Mucosa of descending colon (tissue), 3 donors: ENCODE measurements at places on chromosomes 7 and 10. TPM values are rescaled to one million over a fixed set of nuclear protein-coding genes. Genes with fewer than 3 reads are reported as not detected.
A peak's percentile ranks its signal among the peaks of the same experiment; 100 is the strongest.

CACNB2 gene
- total RNA-seq = 13.6 TPM

MBL2 gene
- total RNA-seq = not detected

SP8 gene
- not detected for total RNA-seq

DNA sequence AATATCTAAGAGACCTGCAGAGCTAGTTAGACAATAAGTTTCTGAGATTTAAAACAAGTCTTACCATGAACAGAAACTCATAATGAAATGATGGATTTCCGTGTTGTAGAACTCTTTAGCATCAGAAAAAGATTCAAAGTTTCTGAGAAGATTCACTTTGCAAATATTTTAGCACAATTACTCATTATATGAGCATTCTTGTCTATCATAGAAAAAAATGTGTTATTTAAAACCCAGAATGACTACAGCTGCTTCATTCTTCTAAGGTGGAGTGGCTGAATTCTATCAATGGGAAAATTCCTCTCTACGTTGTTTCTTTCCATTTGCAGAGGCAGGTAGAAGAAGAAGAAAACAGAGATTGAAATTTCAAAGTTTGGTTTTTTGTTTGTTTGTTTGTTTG is 21.0 kb upstream of the RALA start:
- no peak for DNase-seq

DNA sequence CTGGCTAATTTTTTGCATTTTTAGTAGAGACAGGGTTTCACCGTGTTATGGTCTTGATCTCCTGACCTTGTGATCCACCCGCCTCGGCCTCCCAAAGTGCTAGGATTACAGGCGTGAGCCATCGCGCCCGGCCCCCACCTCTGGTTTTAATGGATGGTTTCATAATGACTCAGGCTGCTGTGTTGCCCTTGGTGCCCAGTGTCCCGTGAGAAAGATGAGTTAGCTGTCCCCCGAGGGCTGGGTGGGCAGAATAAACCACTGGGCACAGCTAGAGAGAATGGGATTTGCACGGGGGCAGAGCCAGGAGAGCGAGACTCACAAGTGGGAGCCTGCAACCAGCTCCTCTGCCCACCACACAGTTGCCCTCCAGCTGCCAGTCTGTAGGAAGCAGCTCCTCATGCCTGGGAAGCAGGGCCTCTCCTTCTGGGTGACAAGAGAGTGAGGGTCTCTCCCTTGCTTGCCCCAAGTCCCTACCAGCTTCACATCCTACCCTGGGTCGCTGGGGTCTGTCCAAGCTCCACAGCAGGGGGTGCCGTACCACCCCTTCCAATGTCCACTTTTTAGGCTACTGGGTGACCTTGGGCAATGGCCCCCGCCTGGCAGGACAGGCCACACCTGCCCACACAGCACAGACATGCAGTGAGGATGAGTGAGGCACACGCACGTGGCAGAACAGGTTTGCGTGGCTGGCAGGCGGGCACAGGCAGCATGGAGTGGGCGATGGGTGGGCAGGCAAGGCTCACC is 16.1 kb upstream of the NDST2 start:
- no peak for DNase-seq

- peak; percentile 39 for DNase-seq
Observed at GRCh38 chr7:620056-620455, 100.4 kb upstream of the PDGFA start.

GPR37 gene
- 1.2 TPM for total RNA-seq

DNA sequence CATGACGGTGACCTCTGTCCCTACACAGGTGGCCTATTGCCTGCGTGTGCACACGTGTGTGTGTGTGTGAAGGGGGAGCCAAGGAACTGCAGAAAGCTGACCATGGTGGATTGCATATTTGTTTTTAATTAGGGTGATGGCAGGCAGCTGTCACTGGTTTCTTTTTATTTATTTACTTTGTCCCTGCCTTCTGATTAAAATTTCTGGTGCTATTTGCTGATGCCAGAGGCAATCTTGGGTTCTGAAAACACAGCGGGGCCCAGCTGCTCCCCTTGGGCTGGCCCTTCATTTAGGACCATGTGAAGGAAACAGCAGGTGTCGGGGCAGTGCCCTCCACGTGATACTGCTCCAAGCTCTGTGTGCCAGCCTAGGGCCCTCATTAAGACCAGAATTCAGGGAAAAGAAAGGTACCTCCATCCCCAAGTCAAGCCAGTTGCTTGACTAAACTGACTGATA is 71.3 kb upstream of the PODXL start:
- DNase-seq = peak; percentile 34

- DNase-seq = peak; percentile 88
Observed at GRCh38 chr10:103966671-103967447, at the start of gene SLK. Gene SLK (plus strand): TSS chr10:103967140. CDS start chr10:103967746, 606 bp downstream.

- no peak for DNase-seq
Observed at GRCh38 chr7:1282679-1283078, 50.0 kb downstream of the UNCX start.

DNA sequence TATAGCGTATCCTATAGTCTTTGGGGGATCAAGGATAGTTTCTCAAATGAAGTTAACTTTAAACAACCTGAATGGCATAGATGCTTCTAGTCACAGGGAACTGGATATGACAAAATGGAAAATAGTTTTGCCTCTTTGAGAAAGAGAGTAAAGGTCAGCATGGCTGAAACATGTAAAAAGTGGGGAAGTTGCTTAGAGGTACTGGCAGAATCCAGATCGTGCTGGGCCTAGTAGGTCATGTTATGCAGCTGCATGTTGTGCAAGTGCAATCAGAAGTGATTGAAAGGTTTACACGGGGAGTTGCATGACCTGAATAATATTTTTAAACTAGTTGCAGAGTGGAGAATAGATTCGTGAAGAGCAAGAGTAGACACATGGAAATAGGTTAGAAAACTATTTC is 201.1 kb upstream of the HDAC9 start:
- no peak for DNase-seq

- no peak for DNase-seq
Observed at GRCh38 chr7:30472081-30472783, 6.4 kb downstream of the NOD1 start.

GRCh38 chr7:135207406-135208101 is 3.8 kb downstream of the WDR91 start:
- no peak for DNase-seq

GRCh38 chr10:88992921-88993524 is 2.4 kb downstream of the FAS start:
- no peak for DNase-seq

HACD1 gene
- total RNA-seq = 2.8 TPM

GRCh38 chr7:39904077-39904486 is 46.0 kb upstream of the CDK13 start:
- DNase-seq = no peak
